Mesenteric fat pad (tissue), 1 donor: ENCODE measurements at places on chromosomes 5 and 9. TPM values are rescaled to one million over a fixed set of nuclear protein-coding genes. Genes with fewer than 3 reads are reported as not detected.

- DNase-seq: no peak
Measured at GRCh38 chr9:91197232-91198181, 164.2 kb downstream of the AUH start.

GRCh38 chr5:133423011-133423617 is 189.2 kb downstream of the FSTL4 start:
- no peak for DNase-seq

GRCh38 chr5:154937718-154938466 is at the start of gene GEMIN5:
Gene GEMIN5 (minus strand): TSS chr5:154938211. CDS start chr5:154938133, 78 bp downstream.
- peak; percentile 94 for DNase-seq

- DNase-seq: no peak
Measured at GRCh38 chr5:122413722-122414121, 101.7 kb downstream of the SNCAIP start.

DNA sequence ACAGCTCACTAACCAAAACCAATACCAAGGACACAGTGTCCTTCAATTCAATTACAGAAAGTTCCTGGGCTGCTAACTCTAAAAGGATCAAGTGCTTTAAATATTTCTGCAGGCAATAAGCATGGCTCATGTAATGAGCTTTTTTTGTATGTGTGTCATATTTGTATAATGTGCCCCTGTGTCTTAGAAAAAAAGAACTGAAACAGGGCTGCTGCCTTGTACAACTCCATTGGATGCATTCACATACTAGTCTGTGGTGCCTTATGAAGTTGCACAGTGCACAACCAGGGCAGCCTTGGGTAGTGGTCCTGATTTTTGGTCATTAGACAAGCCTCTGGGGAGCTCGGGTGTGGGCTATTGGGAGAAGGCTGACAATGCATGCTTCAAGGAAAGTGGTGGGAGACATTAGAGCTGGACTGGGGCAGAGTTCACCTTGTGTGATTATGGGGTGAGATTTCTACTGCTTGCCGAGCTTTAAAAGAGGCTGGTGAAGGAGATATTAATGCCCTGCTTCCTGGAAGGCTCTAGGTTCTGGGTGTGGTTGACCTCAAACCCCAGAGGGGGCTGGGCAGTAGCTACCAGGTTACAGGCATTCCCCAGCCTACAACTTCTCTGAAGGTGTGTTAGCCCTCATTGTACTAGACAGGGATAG is 3.6 kb upstream of the CPEB4 start:
- no peak for DNase-seq

DNA sequence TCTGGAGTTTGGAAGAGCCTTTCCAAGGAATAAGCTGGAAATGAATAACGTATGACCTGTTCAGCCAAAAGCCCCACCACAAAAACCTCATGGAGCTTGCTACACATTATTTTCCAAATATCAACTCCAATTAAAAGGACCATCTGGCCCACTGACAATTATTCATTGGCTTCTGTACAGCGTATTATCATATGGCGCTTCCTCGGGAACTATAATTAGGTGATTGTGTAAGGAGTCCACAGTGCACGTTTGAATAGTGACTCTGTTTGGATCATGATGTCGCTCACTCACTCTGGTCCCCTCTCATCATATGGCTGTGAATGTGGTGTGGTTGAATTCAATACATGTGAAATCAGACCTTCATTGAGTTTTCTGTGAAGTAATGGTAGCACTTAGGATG is 52.1 kb downstream of the GDNF start:
- DNase-seq: no peak

DNA sequence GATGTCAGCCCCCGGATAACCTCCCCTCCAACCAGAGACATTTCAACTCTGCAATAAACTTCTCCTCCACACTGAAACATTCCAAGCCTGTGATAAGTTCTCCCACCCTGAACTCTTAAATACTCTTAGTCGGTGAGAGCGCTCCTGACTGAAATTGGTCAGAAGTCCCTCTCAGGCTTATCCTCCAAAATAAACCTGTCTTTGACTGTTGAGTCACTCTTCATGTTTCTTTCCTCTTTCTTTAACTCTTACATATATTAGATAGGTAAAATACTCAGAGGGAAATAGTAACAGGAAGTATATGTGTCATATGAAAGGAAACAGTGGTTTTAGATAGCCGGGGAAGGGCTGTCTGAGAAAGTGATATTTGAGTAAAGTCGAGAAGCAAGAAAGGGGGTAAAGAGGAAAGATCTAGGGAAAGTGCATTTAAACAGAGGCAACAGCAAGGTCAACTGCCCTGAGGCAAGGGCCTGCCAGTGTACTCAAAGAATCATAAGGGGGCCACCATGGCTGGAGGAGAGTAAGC is 11.0 kb upstream of the FAM81B start:
- no peak for DNase-seq

DNA sequence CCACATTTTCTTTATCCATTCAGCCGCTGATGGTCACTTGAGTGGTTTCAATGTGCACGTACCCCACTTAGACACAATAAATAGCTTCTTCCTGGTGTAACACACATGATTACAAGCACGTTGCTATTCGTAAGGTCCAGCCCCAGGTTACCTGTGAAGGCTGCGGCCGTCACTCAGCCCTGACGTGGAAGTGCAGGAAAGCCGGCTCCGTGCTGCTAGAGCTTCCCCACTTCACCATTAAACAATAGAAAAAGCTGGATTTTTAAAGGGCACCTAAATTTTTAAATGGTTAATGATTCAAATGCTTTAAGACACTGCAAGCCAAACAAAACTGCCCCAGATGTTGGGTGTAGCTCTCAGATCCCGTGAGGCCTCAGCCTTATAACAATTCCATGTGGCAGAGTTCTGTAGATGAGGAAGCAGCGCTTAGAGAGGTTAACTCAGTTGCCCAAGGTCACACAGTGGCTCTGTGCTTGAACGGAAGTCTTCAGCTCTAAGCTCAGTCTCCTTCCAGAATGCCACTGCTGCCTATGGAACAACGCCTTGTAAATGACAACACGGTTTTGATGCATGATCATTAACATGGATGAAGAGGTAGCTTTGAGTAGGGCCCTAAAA is 125.7 kb downstream of the COL23A1 start:
- DNase-seq: peak; percentile 51

DNA sequence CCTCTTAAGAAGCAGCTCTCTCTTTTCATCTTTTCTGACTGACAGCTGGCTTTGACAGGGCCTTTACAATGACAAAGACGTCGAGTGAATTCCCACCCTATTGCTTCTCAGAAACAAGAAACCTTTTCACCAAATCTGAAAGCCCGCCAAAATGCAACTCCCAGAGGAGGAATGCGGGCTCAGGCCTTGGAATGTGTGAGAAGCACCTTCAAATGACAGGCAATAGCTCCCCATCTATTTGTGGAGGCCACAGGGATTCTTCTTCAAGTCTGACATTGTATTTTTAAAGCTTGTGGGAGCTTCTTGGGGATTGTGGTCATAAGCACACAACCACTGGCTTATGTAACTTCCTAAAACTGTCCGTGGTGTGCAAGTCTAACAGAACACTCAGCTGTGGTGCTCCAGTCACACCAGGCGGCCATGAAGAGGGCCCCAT is 72.7 kb downstream of the DPYSL3 start:
- DNase-seq: no peak

DNA sequence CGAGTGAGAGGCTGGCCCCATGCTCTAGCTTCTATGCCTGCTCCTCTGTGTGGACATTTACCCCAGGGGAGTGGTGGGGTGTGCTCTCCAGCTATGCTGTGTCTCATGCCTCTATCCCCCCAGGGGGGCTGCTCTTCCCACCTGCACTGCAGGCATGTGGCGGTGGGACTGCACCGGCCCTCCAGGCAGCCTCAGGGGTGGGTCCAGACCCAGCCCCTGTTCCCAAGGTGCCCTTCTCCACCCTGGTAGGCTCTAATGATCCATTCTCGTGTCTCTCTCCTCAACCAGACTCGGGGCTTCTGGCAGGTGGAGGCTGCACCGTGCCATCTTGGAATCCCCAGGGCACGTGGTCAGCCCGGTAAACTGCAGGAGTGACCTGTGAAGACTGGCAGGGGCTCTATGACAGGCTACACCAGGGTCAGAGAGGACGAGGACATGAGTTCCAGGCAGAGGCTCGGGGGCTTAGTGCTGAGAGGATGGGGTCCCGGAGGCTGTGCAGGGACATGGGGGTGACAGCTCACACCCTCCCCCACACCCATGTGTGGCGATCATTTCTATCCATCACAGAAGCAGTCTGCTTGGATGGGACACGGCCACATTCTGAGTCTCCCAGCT is 22.7 kb upstream of the COL5A1 start:
- peak; percentile 62 for DNase-seq

DNA sequence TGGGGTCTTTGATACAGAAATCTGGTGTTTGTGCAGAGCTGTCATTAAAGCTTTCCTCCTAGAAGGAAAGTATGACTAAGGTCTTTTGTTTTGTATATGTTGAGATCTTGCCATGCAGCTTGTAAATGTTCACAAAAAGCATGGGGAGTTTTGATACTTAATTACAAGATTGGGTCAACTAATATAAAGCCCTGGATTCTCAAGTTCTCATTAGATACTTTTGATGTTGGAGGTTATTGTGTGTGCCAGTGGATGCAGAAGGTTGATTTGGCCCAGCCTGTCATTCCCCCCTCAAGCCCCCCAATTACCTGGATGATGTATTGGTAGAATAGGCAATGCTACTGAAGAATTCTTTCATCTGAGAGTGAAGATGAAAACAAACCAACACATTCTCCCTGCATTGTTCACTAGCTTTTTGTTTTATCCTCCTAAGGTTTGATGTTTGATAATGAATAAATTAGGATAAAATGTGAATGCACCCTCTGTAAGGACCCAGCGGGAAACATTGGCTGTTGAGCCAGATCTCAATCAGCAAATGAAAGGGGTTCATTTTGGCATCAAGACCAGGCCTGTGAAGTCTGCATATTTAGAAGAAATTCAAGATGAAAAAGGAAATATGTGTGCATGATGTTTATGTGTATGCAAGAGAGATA is 61.9 kb upstream of the ADAMTS19 start:
- no peak for DNase-seq

DNA sequence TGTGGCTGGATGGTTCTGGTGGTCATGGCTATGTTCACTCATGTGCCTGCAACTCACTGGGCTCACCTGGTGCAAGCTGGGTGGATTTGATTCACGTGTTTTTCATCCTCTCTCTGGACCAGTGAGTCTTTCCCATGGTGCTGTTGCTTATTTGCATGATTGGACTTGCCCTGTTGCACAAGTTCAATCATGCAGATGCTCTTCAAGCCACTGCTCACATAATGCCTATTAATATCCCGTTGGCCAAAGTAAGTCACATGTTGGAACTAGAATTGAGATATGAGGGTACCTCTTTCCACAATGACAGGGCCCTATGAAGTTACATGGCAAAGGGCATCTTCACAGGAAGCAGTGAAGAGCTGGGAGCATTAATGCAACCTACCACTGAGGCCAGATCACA is 26.5 kb upstream of the MROH2B start:
- DNase-seq: no peak

GRCh38 chr5:68381060-68381459 is 165.5 kb downstream of the PIK3R1 start:
- DNase-seq: no peak

- DNase-seq: no peak
Measured at GRCh38 chr9:35675204-35675603, 1.5 kb downstream of the CA9 start.

DNA sequence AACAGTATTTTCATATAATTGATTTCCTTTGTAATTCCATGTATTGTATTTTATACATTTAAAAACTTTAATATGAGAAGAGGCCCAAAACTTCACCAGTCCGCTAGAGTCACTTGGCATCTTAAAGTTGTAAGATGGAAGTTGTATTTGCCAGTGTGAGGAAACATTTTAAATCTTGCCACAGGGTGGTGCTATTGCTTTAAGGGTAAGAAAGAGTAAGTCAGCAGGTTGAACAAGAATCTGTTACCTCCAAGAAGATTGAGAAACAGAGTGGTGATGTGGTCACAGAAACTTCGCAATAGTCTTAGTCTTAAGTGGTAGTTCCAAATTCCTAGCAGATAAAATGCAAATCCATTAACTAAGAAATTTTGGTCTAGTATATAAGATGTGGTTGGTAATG is 39.8 kb upstream of the RANBP6 start:
- DNase-seq: no peak

The LRRC26 gene
- total RNA-seq: not detected

The SLC6A7 gene
- not detected for total RNA-seq

The PCDHGB3 gene
- total RNA-seq: 2.7 TPM

The FAM169A gene
- 0.16 TPM for total RNA-seq

The IL4 gene
- not detected for total RNA-seq

The ANKRD31 gene
- 0.13 TPM for total RNA-seq

The CCL27 gene
- total RNA-seq: not detected

The AGPAT2 gene
- total RNA-seq: 547 TPM

The ACTBL2 gene
- total RNA-seq: not detected

The PCDHB5 gene
- 1.5 TPM for total RNA-seq

The SPINK7 gene
- total RNA-seq: not detected

The PCSK1 gene
- total RNA-seq: 1.6 TPM

The EGFLAM gene
- total RNA-seq: 132 TPM
